Vagina (tissue), 2 donors: ENCODE measurements at places on chromosomes 12 and 14.

DNA sequence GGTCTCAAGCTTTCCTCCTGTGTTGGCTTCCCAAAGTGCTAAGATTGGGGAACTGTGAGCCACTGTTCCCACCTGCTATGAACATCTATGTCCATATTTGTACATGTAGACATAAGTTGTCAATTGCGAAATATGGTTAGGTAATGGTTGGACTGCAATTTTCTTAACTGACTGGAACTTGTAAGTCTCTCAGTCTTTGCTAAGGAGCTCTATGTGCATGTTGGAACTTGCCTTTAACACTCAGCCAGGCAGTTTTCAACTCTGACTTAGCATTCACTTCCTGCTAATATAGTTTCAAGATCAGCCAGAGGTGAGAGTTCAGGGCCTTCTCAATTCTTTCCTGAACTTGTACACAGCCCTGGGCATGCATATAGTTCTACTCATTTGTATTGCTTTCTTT is 44.5 kb upstream of the EEA1 start:
- no peak for DNase-seq

DNA sequence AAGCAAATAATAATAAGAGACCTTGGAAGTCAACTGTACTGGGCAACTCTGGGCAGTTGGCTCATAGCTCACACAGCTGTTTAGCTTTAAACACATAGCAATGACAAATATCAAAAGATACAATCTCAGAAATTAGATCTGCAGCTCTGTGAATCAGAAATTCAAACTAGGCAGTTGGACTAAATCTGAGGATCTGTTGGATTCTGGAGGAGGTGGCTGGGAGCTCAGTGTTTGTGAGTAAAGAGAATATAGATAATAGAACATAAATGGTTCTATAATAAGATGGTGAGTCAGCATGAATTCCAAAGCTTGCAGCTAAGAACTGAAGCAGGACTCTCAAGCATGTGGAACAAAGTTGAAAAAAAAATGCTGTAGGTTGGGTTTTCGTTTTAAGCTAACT is 1949.4 kb upstream of the SEL1L start:
- no peak for DNase-seq

DNA sequence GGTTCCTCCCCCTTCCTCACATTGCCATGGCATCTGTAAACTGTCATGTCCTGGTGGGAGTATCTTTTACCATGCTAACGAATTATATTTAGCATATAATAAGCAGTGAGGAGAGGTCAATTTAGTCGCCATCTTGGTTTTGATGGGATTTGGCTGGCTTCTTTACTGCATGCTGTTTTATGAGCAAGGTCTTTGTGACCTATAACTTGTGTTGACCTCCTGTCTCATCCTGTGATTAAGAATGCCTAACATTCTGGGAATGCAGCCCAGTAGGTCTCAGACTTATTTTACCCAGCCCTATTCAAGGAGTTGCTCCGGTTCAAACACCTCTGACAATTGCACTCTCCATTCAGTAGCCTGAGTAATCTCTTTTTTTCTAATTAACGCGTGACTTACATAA is 2.1 kb upstream of the EIF4B start:
- DNase-seq = no peak

DNA sequence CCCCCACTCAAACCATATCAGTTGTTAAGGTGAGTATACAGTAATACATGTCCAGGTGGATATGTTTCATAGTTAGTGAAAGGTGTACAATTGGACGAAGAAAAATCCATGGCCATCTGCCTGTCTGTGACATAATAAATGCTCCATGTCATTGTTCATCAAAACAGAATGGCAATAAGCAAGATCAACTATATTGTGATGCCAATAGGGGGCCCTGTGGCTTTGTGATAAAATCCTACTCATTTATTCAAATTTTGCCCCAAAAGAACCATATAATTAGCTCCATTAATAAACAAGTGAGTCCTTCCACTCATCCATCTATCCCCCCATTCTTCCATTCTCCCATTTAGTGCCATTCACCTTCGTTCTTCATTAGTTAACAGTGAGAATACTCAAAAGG is 102.0 kb downstream of the MGST1 start:
- no peak for DNase-seq

GRCh38 chr12:66638666-66639065 is 40.2 kb downstream of the GRIP1 start:
- DNase-seq = no peak

DNA sequence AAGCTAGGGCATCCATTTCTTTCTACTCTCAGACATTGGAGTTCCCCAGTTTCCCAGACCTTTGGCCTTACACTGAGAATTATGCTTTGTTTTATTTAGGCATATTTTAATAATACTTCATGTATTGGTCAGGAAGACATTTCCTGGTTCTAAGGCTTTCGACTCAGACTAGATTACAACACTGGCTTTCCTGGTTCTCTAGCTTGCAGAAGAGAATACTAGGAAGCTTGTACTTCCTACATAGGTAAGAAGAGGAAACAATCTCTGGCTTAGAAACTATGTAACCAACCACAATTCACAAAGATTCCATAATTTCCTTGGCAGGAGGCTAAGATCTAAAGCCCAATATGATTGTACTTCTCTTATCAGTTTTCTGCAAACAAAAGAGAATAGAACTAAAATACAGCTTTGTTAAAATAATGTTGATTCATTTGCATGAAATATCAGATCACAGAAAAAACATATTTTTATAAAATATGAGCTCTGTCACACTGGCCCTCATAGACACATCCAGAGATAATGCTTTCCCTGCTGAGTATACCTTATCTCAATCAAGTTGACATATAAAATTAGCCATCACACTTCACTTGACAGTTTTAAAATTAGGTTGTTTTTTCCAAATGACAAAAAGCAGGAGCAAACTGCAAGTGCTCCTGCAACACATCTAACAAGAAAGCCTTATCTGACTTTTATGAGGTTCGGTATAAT is 30.5 kb downstream of the CLEC2D start:
- DNase-seq = no peak

GRCh38 chr12:96482086-96482485 is 7.3 kb upstream of the CFAP54 start:
- DNase-seq = no peak

GRCh38 chr12:64236549-64236948 is 14.5 kb upstream of the KICS2 start:
- no peak for DNase-seq

- DNase-seq = no peak
Measured at GRCh38 chr12:106205208-106206069, 42.4 kb downstream of the CKAP4 start.

DNA sequence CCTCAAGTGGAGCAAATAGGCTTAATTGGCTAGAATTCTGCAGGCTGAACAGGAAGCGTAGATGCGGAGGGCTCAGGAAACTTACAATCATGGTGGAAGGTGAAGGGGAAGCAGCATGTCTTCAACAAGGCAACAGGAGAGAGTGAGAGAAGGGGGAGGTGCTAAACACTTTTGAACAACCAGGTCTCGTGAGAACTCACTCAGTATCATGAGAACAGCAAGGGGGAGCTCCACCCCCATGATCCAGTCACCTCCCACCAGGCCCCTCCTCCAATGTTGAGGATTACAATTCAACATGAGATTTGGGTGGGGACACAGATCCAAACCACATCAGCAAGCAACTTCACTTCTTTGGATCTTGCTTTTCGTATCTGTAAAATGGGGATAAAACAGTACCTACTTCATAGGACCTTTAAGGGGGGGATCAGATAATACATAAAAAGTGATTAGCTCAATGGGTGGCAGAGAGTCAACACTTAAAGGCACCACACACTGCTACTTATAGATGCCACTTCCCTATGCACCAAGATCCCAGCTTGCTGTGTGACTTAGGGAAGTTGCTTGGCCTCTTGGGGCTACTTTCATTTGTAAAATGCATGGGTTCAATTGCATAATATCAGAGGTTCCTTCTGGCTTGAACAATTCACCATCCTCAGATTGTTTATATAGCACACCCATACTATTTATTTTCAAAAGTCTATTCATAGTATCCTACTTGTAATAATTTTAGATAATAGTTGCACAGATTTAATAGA is 184.8 kb upstream of the RPH3A start:
- DNase-seq = no peak

DNA sequence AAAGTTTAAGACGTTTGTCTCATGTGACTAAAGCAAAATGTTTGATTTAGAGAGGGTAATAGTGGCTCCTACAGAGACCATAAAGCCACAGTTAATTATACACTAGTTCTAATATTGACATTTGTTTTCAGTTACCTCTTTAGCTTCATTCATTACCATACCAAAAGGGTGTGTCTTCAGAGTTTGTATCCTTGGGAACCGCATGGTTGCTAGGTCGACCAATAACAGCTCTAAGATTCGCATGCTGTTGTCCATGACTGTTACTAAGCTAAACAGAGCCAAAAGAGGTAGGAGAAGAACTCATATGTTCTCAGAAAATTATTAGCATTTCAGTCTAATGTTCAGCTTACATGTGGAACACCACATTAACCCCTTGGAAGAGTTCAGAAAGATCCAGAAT is 36.2 kb upstream of the ETNK1 start:
- no peak for DNase-seq

- no peak for DNase-seq
Measured at GRCh38 chr12:97524812-97525211, 62.2 kb downstream of the RMST start.

DNA sequence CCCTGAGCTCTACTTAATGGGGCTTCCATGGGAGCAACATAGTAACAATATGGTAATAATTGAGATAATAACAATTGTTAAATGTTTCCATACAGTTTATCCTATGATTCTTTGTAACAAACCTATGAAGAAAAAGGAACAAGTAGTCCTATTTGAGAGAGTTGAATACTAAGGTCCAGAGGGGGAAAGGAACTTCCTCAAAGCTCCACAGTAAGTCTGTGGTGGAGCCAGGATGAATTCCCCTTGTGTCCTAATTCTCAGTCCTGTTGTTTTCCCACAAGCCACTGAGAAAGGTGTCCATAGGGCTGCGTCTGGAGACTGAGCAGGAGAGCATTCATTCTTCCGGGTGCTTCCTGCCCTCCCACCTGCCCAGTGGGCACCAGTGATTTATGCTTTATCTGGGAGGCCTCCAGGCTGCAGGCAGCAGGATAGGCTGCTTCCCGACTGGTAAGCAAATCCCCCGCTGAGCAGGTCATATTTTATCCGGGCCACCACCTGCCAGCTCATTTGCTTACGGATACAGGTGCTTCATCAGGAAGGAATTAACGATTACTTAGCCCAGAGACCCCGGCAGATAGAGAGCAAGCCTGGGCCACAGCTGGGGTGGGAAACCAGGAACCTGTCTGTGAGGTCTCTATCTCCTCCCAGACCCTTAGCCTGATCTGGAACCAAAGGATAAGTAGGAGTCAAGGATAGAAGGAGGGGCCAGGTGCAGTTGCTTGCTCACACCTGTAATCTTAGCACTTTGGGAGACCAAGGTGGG is 33.9 kb upstream of the FAM222A start:
- DNase-seq = no peak

DNA sequence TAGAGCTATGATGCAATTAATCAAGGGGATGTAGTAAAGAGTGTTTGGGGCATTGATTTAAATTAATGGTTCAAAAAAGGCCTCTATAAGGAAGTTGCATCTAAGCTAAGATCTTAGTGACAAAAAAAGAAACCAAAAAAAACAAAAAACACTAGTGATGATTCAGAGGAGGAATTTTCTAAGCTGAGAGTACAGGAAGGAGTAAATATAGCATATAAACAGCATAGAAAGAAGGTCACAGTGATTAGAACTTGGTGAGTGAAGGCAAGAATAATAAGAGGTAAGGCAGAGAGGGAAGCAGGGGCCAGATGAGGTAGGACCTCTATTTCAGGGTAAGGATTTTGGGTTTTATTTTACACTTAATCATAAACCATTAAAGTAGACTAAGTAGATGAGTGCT is 48.0 kb upstream of the PDZRN4 start:
- no peak for DNase-seq

GRCh38 chr12:43109631-43110345 is 442.2 kb downstream of the ADAMTS20 start:
- no peak for DNase-seq
